ENCODE measurements at places on chromosomes 1 and 21.

DNA sequence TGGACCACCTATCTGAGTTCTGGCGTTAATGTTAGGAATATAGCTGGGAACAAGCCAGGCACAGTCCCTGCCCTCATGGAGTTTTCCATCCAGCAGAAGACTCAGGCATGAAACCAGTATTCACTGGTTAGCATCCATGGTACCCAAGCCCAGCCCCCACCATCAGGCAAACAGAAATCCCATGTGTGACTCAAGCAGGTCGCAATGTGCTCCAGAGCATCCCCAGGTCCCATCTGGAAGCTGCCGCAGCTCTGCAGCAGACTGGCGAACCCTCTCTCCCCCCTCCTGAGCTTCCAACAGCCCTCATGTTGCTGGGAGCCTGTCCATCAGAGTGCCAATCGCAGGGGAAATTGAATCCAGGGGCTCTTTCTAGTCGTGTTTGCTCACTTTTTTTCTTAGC is 174.2 kb downstream of the RRAGC start:
- DNase-seq: no peak

DNA sequence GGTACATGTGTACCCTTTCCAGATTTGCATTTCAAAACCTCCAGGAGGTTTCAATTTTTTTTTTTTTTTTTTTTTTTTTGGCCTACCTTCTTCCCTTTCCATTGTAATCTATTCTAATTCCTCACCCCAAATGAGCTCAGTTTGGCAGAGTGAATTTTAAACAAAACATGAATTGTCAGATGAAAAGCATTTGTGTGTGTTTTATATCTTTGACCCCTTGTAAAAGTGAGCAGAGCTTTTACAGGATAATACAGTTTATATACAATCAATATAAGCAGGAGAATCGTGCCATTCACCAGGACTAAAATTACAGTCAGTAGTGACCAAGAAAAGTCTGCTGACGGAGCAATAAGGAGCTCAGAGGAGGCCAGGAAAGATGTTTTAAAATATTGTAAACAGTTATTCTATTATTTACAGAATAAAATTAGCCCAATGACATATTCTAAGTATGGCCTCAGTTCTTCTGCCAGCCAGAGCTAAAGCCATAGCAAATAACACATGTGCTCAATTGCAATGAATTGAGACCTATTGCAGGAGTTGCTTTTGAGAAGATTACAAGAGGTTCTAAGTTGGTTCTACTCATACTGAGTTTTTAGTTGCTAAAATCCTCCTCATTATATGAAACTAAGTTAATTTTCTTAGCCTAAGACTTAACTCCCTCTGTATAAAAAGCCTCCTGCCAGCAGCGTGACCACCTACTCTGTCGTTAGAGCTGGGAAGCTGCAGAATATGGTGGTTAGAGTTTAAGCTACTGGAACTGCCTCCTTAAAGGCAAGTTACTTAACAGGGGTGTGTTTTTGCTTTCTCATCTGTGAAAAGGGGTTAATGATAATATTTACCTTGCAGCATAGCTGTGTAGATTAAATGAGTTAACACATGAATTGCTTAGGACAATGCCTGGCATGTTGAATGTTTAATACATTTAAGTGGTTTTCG is 50.8 kb upstream of the ZNF326 start:
- no peak for DNase-seq

DNA sequence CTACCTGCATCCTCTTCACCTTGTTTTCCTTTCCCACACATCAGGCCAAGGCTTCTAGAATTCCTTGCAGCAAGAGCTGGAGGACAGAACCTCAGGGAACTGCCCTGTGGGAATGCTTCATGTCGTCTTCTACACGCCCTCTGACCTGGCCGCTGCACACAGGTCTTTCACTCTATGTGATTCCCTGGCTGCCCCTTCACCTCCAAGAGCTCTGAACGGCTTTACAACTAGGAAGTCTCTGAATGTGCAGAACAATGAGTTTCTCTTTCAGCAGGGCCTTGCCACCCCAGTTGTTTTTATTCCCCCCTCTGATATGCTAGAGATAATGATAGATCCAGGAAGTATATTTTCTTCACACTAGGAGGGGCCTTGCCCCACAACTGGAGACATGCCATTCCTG is 142.6 kb downstream of the CLIC6 start:
- DNase-seq: no peak

DNA sequence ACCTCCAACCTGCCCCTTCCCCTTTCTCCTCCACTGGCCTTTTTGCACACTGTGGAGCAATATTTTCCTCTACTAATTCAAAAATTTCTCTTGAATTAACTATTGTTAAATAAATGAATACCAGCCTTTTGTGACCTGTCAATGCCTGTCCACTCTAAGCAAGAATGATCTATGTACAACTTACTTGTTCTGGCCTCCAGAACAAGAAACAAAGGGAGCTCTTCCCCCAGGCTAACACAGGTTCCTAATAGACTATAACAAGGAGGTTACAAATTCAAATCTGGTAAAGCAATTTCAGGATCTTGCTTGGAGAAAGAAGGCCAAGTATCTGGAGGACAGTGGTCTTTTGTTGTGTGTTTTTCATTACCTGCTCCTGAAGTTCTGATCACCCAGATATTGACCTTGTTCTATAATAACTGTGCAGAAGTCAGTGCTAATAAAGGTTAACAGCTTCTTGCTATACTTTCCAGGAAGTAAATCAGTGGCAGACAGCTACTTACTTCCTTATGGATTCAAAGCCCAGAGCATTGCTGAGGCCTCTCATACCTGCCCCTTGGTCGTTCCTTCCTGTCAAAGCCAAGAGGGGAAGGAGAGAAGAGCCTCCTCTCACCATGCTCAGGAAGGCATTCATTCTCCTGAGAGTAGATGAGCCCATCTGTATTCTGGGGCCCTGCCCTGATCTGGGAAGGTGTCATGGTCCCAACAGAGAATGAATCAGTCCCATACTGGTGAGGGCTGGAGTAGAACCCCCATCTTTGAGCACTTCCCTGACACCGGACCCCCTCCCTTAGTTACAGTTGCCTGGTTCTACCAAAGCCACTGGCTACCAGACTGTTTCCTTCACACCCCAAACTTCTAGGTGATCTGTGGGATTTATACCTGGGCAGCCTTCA is 56.8 kb downstream of the DESI2 start:
- no peak for DNase-seq

DNA sequence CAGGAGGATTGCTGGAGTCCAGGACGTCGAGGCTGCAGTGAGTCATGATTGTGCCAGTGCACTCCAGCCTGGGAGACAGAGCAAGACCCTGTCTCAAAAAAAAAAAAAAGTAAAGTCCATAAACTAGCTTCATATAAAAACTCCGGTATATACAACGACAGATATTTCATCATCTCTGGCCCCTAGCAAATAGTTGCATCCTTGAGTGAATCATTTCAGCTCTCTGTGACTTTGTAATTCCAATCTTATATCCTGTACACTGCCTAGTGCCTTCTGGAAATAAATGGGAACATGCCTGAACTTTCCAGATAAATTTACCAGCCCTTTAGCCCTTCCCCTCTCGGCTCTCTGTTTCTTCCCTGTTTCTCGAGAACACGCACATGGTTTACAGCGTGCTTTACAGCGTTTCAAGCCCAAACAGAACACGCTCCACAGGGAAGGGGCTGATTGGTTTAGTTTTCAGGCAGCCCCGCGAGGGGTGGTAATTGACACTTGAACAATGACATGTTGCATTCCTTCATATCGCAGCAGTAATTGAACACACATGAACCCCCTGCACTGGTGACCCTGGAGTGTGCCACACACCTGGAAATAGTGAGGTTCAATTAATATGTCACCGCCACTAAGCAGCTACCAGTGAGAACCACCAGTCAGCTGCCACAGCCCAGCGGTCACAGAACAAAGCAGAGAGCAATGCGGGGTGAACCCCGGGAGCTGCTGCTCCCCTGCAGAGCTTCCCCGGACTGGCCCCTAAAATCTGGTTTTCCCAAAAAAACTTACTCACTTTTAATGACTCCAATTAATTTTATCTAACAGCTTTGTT is 35.7 kb upstream of the SIM2 start:
- peak; percentile 12 for DNase-seq

DNA sequence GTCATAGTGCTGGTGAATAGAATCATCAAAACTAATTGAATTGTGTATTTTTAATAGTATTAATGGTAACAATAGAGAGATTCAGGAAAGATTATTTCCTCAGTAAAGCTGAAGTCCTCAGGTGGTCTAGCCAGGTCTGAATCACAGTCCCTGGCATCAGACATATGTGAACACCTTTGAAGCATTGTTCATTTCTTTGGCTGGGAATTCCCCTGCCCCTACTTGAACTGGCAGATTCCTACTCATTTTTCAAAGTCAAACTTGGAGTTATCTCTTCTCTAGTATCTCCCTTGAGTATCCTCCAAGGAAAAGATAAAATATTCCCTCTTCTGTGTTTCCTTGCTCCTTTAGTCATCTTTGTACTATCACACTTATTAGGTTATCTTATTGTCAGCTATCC is 759.8 kb downstream of the ADGRL2 start:
- DNase-seq: no peak

- no peak for DNase-seq
Measured at GRCh38 chr1:69919129-69919921, 286.1 kb downstream of the LRRC40 start.

DNA sequence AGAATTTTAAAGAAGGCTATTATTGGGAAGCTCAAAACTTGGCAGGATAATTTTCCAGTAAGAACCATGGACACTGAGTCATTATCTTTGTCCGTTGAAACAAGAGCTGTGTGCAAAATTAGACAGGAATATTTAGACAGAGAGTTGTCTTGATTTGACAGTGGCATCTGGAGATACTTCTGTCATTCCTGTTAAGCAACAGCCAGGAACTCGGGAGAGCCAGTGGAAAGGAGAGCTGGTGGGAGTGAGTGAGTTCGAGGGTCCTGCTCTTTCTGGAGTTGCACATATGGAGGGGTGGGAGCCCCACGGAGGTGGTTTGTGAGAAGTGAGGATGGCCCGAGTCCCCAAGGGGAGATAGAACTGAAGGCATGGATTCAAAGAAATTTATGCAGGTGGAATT is 3.1 kb downstream of the COQ8A start:
- DNase-seq: no peak

DNA sequence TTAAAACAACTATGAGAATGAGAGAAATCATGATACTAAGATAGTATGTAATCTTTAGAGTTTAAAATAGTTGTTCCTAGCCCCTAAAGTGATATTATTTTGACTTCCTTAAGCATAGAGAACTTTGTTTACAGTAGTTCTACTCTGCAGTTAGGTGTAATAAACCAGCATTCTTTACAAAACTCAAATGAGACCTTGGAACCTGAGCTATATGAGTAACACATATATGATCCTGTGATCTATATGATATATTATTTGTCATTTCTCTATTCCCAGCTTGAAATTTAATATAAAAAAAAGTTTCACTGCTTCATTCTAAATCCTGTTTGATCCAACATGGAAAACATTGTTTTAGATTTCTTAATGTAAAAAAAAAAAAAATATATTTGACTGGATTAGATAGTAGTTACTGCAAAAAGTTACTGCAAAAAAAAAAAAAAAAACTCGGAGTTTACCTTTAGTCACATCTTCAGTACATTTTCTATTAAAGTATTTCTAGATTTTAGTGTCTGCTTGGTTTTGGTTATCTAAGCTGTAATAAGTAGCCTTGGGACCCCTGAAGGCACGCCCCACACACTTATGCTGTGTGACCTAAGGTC is 463.8 kb downstream of the USP25 start:
- no peak for DNase-seq

DNA sequence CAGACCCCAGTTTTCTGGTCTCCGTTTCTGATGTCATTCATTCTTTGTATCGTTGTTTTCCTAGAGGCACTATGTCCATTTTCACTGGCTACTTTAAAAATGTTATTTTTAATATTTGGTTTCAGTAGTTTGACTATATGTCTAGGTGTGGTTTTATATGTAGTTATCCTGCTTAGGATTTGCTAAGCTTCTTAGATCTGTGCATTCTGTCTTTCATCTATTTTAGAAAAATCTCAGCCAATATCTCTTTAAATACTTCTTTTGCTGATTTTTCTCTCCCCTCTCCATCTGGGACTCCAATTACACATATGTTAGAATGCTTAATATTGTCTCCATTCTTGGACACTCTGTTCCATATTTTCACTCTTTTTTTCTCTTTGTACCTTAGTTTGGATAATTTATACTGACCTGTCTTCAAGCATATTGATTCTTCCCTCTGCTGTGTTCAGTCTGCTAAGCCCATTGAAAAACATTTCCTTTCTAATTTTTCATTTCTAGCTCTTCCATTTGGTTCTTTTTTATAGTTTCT is 13.3 kb upstream of the CLSPN start:
- no peak for DNase-seq

- no peak for DNase-seq
Measured at GRCh38 chr1:157279802-157280140, 141.6 kb upstream of the ETV3 start.

- peak; percentile 85 for DNase-seq
Measured at GRCh38 chr1:10528066-10529014, 53.6 kb downstream of the PEX14 start.

DNA sequence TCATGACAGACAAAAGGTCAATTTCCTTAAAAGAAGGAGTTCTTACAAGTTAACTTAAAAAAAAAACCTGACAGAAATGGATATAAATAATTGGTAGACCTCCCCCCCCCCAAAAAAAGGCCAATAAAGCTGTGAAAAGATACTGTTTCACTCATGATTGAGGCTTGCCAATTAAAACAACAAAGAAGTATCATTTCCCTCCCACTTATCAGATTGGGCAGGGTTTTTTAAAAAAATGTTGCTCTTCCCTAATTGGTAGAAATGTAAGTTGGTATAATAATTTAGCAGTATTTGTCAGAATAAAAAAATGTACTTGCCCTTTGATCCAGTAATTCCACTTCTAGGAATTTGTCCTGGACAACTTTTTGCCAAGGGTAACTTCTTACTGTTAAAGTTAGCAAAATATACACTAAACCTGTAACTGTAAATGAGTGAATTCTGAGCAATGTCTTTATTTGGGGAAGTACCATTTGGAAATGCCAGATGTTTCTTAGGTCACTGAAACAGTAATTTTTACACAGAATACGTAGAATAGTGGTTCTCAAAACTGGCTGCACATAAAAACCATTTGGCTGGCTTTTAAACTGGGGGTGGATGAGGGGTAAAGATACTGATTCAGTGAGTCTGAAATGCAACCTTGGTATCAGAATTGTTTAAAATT is 17.5 kb downstream of the RNF2 start:
- no peak for DNase-seq

- DNase-seq: no peak
Measured at GRCh38 chr21:22201126-22201525, 1202.9 kb downstream of the NCAM2 start.

GRCh38 chr1:203196371-203196770 is 9.9 kb upstream of the CHI3L1 start:
- DNase-seq: no peak

DNA sequence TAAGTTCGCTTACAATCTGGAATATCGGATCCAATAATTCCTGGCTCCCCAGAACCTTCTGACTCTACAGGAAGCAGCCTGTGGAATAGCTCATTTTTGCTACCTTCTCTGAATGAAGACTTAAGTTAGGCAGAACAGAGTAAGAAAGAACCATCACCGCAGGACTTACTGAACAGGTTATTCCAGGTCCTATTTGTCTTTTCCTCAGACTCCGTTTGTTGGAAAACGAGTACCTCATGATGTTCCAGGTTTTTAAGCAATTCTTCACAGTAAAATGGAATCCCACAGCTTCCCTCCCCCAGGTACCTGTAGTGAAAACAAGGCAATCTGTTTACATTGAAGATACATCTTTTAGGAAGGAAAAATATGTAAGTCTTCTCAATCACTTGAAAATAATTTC is 59.8 kb downstream of the ADCY10 start:
- DNase-seq: no peak

GRCh38 chr1:6502000-6502891 is 10.8 kb upstream of the PLEKHG5 start:
- DNase-seq: no peak
